ENCODE measurements at places on chromosomes 16 and 17.

DNA sequence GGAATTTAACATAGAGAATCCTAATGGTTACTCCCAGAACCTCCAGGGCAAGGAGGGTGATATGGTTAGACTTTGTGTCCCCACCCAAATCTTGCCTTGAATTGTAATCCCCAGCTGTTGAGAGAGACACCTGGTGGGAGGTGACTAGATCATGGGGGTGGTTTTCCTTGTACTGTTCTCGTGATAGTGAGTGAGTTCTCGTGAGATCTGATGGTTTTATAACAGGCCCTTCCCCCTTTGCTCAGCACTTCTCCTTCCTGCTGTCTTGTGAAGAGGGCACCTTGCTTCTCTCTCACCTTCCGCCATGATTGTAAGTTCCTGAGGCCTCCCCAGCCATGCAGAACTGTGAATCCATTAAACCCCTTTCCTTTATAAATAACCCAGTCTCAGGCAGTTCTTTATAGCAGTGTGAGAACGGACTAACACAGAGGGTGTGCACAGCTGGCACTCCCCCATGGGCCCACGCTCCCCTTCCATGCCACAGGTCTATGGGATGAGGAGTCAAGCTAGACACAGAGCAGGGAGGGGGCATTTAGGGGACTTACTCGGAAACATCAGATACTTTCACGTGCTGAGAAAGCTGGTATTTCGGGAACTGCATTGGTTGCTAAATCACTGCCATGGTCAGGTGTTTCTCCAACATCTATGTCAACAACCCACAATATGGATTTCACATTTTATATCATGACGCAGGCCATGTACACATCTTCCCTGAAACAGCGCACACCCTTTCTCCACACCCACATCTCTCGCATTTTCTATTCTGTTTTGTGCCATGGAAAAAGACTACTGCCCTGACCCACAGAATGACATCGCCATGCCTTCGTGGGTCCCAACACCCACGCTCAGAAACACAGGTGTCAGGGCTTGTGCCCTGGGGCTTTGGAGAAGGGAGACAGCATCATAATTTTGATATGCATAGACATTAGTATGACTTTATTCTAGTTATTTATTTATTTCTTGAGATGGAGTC is 199.1 kb upstream of the GSE1 start:
- DNase-seq: no peak

- DNase-seq: no peak
These were observed 60.7 kb downstream of the HS3ST3A1 start for GRCh38 chr17:13541032-13541480.

GRCh38 chr16:23826528-23827045 is 9.2 kb upstream of the PRKCB start:
- no peak for DNase-seq

DNA sequence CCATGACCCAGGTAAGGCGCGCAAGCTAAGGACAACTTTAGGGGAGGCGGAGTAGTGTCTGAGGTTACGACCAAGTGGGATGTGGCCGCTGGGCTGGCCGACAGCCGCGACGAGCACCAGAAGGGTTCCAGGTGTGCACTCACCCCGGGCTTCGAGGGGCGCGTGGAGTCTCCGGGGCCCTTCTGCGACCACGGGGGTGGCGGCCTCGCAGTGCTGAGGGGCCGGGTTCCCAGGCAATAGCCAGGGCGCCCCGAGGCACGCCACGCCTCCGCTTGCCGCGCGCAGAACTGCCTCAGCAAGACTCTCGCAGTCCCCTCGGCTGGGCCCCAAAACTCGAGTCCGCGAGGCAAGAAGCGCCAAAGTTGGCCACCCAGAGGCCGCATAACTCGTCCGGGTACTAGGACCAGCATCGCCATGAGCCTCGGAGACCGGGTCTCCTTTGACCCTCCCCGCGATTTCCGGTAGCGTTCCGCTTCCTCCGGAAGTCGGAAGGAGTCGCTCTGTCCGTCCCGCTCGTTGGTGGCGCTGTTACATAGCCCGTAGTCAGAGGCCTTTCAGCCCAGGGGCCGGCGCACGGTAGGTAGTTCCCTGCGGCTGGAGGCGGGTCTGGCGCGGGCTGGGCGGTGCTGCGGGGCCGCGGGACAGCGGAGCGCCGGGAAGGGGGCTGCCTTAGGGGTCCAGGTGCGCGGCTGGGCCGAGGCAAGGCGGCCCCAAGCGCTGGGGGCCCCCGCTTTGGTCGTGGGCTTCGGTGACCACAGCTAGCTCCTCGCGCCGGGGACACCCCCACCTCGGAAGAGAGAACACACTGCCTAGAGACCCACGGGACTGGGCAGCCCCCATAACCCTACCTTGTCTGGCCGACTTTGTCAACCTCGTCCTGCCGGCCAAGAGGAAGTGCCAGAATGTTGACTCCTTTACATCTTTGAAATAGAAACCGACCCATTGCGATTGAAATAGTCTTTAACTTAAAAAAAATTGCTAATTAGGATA is at the start of the genes ADPRM and SCO1:
ADPRM (plus strand) TSS at position 503 of the 990 bp plus-strand sequence. CDS start 7,333 bp downstream, outside the sequence.
SCO1 (minus strand) TSS at position 442 of the 990 bp plus-strand sequence; CDS start at position 416, 26 bp downstream.
- DNase-seq: no peak

GRCh38 chr17:59257101-59257500 is 36.8 kb downstream of the GDPD1 start:
- DNase-seq: no peak

DNA sequence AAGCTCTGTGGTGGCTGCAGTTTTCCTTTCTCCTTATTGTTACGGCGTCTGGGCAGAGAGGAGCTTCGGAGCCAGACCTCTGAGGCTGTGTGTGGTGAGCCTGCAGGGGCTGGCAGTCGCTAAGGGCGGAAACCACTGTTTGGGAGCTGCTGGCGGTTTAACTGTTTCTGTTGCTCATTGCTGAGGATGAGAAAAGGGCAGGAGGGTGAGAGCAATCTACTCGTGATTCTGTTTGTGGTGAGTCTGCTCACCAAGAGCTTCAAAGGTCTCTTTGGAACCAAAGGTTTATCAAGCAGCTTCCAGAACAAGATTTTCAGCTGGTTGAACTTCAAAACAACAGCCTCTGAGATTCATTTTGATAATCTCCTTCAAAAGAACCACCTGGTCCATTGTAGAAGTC is 143.9 kb downstream of the ANKFN1 start:
- DNase-seq: no peak

- DNase-seq: no peak
These were observed 32.0 kb upstream of the SLC5A10 start for GRCh38 chr17:18919963-18920362.

DNA sequence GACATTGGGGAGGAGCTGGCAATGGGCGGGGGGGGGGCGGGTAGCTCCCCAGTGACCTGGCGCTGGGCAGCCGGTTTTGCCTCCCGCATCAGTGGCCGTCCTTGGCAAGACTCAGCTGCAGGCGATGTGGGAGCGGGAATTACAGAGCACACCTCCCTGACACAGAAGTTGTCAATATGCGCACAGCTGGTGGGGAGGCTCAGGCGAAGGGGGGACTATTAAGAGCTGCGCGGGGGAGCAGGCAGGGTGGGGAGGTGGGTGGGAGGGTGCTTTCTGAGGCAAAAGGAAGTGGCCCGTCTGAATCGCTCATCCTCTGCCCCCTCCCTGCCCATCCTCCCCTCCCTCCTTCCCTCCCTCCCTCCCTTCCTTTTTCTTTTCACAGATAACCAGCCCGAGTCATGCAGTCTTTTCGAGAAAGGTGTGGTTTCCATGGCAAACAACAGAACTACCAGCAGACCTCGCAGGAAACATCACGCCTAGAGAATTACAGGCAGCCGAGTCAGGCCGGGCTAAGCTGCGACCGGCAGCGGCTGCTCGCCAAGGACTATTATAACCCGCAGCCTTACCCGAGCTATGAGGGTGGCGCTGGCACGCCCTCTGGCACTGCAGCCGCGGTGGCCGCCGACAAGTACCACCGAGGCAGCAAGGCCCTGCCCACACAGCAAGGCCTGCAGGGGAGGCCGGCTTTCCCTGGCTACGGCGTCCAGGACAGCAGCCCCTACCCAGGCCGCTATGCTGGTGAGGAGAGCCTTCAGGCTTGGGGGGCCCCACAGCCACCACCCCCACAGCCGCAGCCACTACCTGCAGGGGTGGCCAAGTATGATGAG is 44.0 kb downstream of the SREBF1 start:
- DNase-seq: no peak

DNA sequence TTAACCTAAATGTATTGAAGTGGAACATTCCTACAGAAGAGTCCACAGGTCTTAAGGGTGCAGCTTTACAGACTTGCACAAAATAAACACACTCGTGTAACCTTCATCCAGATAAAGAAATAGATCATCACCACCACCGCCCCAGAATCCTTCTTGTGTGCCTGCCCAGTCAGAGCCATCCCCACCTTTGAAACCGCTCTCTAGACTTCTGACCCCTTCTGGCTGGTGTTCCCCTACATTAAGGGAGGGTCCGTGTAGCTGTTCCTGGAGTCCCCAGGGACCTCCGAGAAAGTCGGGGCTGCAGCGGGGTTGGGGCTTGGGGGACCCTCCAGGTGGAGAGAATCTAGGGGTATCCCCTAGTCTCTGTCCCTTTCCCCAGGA is 9.4 kb downstream of the TBX4 start:
- no peak for DNase-seq

GRCh38 chr16:87306516-87306915 is 10.7 kb downstream of the C16orf95 start:
- no peak for DNase-seq

DNA sequence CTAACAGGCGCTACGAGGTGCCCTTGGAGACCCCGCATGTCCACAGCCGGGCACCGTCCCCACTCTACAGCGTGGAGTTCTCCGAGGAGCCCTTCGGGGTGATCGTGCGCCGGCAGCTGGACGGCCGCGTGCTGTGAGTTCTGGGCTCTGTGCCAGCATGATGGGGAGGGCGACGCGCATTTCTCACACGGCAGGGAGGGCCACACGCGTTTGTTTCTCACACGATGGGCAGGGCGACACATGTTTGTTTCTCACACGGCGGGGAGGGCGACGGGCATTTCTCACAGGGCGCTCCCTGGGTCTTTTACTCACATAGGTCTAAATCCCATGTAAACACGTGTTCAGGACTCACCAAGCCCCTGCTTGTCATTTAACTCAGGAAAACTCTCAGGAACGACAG is 4.4 kb downstream of the GAA start:
- DNase-seq: no peak

GRCh38 chr17:28997806-28998205 is 8.0 kb downstream of the SEZ6 start:
- no peak for DNase-seq

DNA sequence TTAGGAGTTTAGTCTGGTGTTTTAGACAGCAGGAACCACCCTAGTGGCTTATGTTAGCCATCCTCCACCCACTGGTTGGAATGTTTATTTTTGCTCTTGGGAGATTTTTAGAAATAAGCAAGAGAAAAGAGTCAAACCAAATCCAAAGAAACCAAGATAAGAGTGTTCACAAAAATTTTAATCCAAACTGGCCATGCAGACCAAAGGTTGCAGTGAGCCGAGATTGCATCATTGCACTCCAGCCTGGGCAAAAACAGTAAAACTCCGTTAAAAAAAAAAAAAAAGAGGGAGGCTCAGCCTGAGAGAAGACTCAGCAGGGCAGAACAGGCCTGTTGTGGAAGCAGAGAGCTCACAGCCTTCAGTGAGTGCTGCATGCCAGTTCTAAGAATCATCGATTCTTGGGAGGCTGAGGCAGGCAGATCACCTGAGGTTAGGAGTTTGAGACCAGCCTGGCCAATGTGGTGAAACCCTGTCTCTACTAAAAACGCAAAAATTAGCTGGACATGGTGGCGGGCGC is 12.2 kb upstream of the C16orf54 start:
- no peak for DNase-seq

- DNase-seq: no peak
These were observed 26.6 kb upstream of the SKAP1 start for GRCh38 chr17:48456589-48456988.

DNA sequence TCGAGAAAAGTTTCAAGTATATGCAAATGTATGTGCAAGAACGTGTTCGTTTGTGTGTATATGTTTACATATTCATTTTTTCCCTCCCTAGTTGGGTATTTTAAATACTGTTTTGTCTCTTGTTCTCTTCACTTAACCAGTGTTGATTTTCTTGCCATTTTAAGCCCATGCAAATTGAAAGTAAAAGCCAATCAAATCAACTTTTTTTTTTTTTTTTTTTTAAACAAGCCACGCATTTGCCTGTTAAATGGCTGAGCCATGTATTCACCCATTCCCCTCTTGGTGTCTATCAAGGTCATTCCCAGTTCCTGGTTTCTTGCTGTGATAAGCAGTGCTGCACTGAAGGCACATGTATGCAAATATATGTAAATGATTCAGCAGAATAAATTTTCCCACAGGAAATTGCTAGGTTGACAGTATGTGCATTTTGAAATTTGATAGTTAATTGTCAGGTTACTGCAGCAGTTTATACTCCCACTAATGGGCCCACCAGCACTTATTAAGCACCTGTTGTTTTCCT is 12.2 kb downstream of the ABCC1 start:
- no peak for DNase-seq

DNA sequence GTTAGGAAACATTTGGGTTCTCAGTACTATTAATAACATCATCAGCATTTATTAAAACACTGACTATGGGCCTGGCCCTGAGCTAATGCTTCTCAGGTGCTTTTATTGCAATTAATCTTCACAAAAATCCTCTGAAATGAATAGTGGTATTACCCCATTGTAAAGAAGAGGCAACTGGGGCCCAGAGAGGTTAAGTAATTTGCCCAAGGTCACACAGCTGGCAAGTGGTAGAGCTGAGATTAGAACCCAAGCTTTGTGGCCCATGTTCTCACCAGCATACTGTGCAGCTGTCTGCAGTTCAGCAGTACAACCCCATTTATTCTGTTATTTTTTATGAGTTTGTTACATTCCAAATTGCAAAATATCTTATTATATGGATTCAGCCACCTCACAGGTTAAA is 82.3 kb downstream of the TBC1D16 start:
- no peak for DNase-seq

GRCh38 chr17:38910325-38910724 is 15.1 kb upstream of the LASP1NB start:
- no peak for DNase-seq
